ENCODE measurements at places on chromosomes 1 and 21. TPM values are rescaled to one million over a fixed set of nuclear protein-coding genes. Genes with fewer than 3 reads are reported as not detected.

GRCh38 chr1:33670567-33670966, 193.3 kb upstream of the HMGB4 start:
- no peaks in the 10 kb centered on the region for H3K27me3 ChIP-seq
- H3K27ac ChIP-seq = no peak overlapping the region
- H3K4me3 ChIP-seq = no peak overlapping the region
- no peaks in the 10 kb centered on the region for H3K36me3 ChIP-seq

- no peaks in the 10 kb centered on the region for H3K27me3 ChIP-seq
- peaks cover 9% of the 10 kb centered on the region for H3K4me1 ChIP-seq
- no peaks in the 10 kb centered on the region for H3K36me3 ChIP-seq
- H3K27ac ChIP-seq = no peak overlapping the region
These were observed 47.1 kb downstream of the STX6 start for GRCh38 chr1:180975551-180975950.

The ITLN1 gene
- 1.5 TPM for total RNA-seq

The ZNF593OS gene
- not detected for total RNA-seq

The GBP2 gene
- 59.4 TPM for total RNA-seq

The G0S2 gene
- total RNA-seq = 187 TPM

GRCh38 chr1:14520514-14521163, 77.8 kb upstream of the KAZN start:
- H3K27me3 ChIP-seq = no peaks in the 10 kb centered on the region
- H3K27ac ChIP-seq = peak overlapping the region; percentile 80
- no peak for DNase-seq
- peaks cover 67% of the 10 kb centered on the region for H3K4me1 ChIP-seq

GRCh38 chr1:161037661-161038522, 872 bp downstream of the TSTD1 start:
- no peaks in the 10 kb centered on the region for H3K36me3 ChIP-seq
- H3K4me3 ChIP-seq = peak overlapping the region; percentile 47
- peaks cover 22% of the 10 kb centered on the region for H3K4me1 ChIP-seq
- H3K27ac ChIP-seq = peak overlapping the region; percentile 76
- no peaks in the 10 kb centered on the region for H3K27me3 ChIP-seq

DNA sequence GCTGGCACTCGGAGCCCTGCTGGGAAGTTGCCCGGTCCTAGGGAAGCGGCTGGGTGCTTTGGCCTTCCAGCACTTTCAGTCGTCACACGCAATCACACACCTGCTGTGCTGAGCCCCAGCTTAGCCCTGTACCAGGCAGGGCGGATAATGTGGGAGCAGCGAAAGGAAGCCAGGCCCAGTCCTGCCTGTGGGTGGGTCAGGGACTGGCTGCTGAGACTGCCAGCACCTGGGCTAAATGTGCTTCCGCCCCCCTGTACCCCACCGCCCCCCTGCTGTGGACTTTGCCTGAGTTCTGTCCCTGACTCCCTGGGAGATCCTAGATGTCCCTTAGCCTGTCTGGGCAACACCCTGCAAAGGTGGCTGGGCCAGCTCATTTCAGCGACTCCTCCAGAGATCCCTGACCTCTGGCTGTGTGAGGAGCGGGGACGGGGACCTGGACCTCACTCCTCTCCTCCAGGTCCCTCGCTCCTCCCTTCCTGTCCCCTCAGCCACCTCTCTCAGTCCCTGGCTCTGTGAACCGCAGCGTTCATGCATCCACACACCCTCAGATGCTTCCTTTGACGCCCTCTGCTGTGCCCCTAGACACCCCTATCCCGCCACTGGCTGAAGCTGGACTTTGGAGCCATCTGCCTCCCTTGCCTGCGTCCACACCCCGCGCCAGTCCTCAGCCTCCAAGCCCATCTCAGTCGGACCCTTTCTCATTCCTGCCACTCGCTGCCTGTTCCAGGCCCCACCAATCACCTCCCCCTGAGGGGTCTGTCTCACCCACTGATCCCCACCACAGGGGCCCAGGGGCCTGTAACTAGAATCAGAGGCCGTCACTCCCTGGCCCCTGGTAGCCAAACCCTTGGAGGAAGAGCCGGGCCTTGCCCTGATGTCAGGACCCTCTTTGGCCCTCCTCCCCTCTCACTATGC, 1.4 kb downstream of the MMEL1 start:
- peaks cover 10% of the 10 kb centered on the region for H3K27me3 ChIP-seq
- peaks cover 7% of the 10 kb centered on the region for H3K4me1 ChIP-seq
- DNase-seq = no peak
- no peak overlapping the region for H3K4me3 ChIP-seq
- H3K27ac ChIP-seq = no peak overlapping the region

- no peak for DNase-seq
- H3K27me3 ChIP-seq = no peaks in the 10 kb centered on the region
- no peak overlapping the region for H3K4me3 ChIP-seq
- no peaks in the 10 kb centered on the region for H3K36me3 ChIP-seq
These were observed 33.4 kb upstream of the COX20 start for GRCh38 chr1:244802041-244802440.

GRCh38 chr1:147545133-147545532, 3.8 kb downstream of the BCL9 start:
- no peak overlapping the region for H3K4me3 ChIP-seq
- peak overlapping the region; percentile 31 for H3K27ac ChIP-seq
- no peaks in the 10 kb centered on the region for H3K27me3 ChIP-seq

The PPIAL4G gene
- total RNA-seq = not detected

- H3K4me1 ChIP-seq = peaks cover 18% of the 10 kb centered on the region
- no peak overlapping the region for H3K4me3 ChIP-seq
- no peaks in the 10 kb centered on the region for H3K36me3 ChIP-seq
- H3K27ac ChIP-seq = peak overlapping the region; percentile 92
- no peaks in the 10 kb centered on the region for H3K27me3 ChIP-seq
- DNase-seq = no peak
These were observed 24.4 kb downstream of the SLC45A1 start for GRCh38 chr1:8342325-8342724.

DNA sequence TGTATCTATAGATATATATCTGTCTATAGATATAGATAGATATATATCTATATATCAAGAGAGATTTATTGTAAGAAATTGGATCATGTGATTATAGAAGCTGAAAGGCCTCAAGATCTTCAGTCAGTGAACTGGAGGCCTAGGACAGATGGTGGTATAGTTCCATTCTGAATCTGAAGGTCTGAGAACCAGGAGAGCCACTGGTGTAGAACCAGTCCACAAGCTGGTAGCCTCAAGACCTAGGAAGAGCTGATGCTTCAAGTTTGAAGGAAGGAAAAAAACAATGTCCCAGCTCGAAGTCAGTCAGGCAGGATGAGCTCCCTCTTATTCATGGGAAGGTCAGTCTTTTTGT, 213.2 kb upstream of the JUN start:
- no peak for DNase-seq
- H3K27ac ChIP-seq = no peak overlapping the region
- H3K4me3 ChIP-seq = no peak overlapping the region
- H3K36me3 ChIP-seq = no peaks in the 10 kb centered on the region
- H3K27me3 ChIP-seq = no peaks in the 10 kb centered on the region

DNA sequence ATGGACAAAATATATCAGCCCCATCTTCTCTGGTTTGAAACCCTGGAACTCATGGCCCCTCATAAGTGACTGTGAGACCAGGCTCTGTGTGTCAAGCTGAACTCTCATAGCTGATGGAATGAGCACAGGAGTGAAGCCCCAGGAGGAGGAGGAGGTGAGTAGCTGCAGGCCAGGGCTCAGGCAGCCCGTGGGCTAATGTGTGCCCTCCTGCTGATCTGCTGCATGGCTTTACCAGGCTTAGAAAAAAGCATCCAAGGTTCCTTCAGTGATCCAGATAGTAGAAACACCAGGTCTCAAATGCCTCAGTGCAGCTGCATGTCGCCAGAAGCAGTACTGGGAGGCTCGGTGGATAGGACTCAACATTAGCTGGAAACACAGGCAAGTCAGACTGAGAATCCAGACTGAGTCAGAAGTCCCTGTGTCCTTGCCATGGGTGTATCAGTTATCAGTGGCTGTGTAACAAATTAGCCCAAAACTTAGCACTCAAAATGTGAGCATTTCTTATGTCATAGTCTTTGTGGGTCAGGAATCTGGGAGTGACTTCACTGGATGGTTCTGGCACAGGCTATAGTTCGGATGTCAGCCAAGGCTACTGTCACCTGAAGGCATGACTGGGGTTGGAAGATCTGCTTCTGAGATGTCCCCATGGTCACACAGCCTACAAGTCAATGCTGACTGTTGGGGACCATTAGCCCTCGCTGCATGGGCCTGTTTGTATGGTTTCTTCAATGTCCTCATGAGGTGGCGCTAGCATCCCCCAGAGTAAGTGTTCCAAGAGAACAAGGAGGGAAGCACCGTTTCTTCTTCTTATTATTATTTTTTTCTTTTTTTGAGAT, 255.4 kb upstream of the IRF2BP2 start:
- peaks cover 43% of the 10 kb centered on the region for H3K4me1 ChIP-seq
- H3K36me3 ChIP-seq = no peaks in the 10 kb centered on the region
- DNase-seq = peak; percentile 82

The C1orf115 gene
- 11.0 TPM for total RNA-seq

The PTAFR gene
- total RNA-seq = 1.2 TPM
